ENCODE measurements at places on chromosomes 12 and 14.

DNA sequence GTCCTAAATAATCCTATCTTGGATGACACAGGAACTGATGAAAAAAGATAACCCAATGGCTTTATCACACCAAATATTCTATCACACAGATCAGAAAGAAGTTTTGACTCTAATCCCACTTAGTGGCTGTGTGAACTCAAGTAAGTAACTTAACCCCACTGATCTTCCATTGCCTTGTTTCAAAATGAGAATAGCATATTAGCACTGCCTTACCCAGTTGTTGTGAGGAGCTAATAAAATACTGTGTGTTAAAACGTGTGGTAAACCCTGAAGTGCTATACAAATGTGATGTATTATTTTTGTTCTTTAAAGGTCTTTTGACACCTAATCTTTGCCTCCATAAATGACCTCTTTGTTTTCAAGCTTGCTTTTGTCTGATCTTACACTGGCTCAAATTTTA lies 60.9 kb upstream of the ARID2 start:
- DNase-seq: no peak

DNA sequence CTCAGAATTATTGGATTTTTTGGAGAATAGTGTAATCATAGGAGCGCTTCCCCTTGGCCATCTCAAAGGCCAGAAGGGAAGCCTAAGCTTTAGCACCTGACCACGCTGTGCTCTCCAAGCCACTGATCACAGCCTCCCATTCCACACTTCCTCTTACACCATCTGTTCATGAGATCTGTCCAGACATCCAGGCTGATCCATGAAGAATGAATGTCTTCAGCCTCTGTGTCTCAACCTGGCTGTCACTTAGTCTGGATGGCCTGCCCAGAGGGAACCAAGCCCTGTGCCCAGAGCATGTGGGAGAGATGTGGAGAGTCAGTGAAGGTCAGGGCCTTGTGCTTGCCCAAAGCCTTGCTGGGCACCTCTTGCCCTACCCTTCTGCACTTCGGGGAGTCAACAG lies 40.5 kb downstream of the TSPAN11 start:
- no peak for DNase-seq

- DNase-seq: no peak
These were observed 935 bp upstream of the CKB start for GRCh38 chr14:103523575-103523954.

DNA sequence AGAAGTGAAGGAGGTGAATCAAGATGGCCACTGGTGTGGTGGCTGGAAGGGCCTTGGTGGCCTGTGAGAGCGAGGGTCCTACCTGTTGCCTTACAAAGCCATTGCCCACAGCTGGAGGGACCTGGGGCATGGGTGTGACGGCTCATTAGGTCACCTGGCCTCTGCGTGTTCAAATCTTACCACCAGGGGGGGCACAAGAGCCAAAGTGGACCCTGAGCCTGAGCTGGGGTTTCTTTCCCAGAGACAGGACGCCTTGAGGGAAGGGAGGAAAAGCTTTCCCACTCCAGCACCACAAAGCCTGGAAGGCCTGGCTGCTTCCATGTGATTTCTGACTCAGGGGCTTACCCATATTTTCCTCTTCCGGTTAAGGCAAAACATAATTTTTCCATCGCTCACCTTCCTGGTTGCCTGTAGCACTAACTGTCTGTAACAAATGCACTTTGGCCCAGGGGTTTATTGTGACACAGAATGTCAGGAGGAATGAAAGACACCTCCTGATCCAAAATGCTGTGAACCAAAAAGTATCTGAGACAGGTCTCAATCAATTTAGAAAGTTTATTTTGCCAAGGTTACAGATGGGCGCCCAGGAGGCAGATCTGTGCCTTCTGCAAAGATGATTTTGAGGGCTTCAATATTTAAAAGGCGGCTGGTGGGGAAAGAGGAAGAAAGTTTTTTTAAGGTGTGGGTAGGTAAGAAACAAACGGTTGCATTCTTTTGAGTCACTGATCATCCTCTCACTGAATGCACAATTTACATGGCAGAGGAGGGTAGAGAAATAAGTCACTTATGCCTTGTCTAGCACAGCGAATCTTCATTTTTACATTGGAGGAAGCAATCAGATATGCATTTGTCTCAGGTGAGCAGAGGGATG lies 4.3 kb upstream of the CD9 start:
- peak; percentile 92 for DNase-seq

DNA sequence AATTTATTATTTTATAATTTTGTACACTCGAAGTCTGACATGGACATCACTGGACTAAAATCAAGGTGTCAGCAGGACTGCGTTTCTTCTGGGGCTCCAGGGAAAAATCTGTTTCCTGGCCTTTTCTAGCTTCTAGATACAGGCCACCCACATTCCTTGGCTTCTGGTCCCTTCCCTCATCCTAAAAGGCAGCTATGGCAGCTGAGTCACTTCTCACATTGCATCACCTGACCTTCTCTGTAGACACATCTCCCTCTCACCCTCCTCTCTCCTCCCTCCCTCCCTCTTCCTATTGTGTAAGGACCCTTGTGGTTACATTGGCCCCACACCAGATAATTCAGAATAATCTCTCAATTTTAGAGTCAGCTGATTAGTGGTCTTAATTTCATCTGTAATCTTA lies 92.4 kb downstream of the RPS6KA5 start:
- peak; percentile 3 for DNase-seq

DNA sequence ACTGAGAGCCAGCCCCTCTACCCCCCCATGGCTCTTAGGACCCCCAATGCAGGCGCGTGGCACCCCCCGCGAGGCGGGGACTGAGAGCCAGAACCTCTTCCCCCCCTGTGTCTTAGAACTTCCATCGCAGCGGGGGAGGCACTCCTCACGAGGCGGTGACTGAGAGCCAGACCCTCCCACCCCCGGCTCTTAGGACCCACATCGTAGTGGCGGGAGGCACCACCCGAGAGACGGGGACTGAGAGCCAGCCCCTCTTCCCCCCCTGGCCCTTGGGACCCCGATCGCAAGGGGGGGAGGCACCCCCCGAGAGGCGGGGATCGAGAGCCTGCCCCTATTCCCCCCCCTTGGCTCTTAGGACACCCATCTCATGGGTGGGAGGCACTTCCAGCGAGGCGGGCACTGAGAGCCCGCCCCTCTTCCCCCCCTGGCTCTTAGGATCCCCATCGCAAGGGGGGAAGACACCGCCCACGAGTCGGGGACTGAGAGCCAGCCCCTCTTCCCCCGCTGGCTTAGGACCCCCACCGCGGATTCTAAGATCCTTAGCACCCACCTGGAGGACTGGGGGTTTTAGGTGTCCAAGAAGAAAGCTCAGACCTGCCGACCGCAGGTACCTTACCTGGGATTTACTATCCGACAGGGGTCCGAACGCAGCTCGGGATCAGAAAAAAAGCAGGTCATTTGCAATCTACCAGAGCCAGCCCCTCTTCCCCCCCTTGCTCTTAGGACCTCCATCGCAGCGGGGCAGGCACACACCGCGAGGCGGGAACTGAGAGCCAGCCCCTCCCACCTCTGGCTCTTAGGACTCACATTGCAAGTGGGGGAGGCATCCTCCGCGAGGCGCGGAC lies 44.9 kb downstream of the DDX11 start:
- no peak for DNase-seq

DNA sequence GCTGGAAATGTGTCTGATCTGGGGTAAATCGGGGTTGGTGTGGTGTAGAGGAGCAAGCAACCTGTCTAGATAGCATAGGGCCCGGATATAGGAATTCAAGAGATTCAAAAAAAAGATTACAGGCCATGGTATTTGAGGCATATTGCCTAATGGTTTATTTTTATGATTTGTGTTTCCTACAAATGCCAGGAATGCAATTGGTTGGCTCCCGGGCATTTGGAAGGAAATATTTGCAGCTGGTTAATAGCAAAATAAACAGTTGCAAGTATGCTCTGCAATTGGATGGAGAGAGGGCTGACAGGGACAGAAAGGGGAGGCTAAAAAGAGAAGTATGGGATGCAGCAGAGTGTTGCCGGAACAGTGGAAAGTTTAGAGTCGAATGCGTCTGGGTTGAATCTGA lies 315.6 kb upstream of the ATP2B1 start:
- peak; percentile 6 for DNase-seq

- DNase-seq: peak; percentile 13
These were observed 355.0 kb downstream of the ETNK1 start for GRCh38 chr12:22979854-22980469.

DNA sequence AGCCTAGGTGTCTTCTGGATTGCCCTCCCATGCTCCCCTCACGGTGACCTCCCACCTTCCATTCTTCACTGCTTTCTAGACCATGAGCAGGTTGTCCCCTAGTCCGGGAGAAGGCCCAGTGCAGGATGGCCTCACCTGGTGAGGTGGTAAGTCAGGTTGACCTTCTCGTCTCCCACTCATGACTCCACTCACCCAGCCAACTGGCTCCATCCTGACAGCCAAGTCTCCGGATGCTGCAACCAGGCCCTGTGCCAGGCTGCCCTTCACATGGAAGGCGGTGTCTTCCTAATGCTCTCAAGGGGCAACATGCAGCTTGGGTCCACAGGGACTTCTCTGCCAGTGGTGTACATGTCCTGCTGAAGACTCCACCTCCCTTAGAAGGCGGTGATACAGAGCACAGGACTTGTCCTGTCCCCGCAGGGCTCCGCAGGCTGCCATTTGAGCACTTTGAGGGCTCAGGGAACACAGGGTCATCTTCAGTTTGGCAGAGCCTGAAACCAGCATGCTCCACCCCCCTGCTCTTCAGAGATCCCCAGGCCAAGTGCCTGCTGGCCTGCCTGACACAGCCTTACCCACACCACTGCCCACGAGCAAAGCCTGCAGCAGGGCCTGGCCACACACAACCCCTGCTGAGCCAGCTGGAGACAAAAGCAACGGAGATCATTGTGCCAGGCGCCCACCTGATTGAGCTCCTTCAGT lies 25.4 kb downstream of the BATF start:
- no peak for DNase-seq

GRCh38 chr14:38145142-38145541 lies 62.6 kb upstream of the SSTR1 start:
- no peak for DNase-seq

DNA sequence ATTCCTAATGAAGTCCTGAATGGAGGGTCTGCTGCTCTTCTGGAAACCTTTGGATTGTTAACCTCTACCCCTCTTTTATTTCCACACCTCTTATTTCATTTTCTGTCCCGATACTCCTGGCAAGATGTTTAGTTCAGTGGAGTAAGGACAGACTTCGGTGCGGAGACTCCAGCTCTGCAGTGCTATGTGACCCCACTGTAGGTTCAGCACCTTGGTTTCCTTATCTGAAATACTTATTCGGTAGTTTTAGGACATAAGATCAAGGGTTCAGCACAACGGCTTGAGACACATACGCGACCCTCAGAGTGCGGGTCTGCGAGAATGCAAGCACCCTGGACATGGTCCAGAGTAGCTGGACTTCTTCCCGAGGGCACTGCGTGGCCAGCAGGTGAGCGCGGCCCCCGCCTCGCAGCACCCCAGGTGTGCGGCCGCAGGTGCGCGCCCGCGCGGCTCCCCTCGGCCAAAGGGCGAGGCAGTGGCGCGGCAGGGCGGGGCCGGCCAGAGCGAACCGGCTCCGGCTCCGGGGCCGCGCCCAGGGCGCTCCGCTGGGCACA lies 465 bp upstream of the FGD4 start:
- DNase-seq: no peak

- no peak for DNase-seq
These were observed 7.7 kb downstream of the CISTR start for GRCh38 chr12:53744130-53744441.

DNA sequence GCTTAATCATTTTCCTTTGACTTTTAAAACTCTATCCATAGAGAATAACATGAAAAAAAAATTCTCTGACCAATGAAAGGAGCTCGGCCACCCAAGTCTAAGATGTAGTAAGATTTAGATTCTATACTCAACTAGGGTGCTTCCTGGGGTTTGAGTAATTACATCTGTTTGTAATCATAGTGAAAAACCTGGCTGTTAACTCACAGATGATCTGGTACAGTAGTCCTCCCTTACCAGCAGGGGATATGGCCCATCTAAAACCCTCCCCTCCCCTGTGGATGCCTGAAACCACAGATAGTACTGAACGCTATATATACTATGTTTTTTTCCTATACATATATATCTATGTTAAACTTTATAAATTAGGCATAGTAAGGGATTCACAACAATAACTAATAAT lies 89.2 kb downstream of the DAAM1 start:
- DNase-seq: peak; percentile 37

DNA sequence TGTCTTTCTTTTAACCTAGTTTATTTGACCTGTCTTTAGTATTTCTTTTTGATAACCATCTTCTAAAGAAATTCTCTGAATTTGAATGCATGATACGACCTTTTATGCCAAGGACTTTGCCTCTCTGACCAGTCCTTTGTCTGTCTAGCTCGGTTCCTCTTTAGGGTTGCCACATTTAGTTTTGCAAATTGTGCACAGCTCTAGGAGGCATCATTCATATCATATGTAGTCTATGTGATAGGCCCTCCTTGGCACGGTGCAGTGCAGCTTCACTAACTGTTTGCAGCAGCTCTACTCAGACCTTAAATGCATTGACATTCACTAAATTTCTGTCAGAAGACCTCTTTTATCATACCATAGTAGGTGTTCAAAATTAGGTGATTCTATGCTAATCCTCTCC lies 75.6 kb downstream of the USP15 start:
- DNase-seq: no peak

- DNase-seq: peak; percentile 52
These were observed 10.8 kb downstream of the SUOX start for GRCh38 chr12:56007564-56008559.

DNA sequence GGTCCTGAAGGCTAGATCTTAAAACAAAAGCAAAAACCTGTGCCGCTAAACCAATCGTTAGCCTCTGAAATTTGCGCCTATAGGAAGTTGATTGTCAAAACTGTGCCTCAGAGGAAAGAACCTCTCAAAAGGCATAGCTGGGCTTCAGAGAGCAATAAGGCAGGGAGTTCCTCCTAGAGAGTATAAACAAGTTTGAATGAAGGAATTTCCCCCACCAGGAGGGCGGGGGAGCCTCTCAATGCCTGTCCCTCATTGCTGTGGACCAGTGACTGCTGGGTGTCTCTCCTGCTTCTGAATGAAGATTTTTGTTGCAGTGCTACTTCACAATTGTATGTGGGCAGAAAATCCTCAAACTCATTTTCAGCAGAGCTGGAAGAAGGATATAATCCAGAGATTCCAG lies 88.6 kb downstream of the KCNK10 start:
- DNase-seq: no peak

DNA sequence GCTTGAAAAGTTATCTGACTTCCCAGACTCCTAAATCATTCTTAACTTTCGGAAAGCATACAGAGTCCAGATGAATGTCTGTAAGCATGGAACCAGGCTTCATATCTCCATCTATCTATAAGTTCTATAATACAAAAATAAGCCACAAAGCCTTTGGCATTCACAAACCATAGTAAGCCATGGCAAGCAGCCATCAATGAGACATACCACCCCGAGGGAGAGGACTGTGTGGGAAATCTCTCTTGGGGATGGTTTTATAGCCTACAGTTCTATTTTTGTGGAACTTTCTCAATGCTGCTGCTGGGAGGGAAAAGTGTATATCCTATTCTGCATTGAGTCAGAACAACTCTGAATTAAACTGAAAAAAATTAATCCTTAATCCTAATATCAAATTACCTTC lies 20.4 kb downstream of the EGLN3 start:
- DNase-seq: peak; percentile 24

All from GM23248 (cell line).